ENCODE measurements at places on chromosomes 1 and 21. TPM values are rescaled to one million over a fixed set of nuclear protein-coding genes. Genes with fewer than 3 reads are reported as not detected.

HPDL gene
- 1.5 TPM for total RNA-seq

PFKFB2 gene
- total RNA-seq: 52.6 TPM

FCAMR gene
- not detected for total RNA-seq

RSPO1 gene
- total RNA-seq: 0.52 TPM

BRDT gene
- total RNA-seq: not detected

MRPL55 gene
- total RNA-seq: 43.0 TPM

LRRC53 gene
- not detected for total RNA-seq

OR10K1 gene
- total RNA-seq: not detected

ACOT11 gene
- 8.5 TPM for total RNA-seq

GRCh38 chr1:118084400-118084799 is 100.6 kb downstream of the SPAG17 start:
- no peak overlapping the region for H3K4me3 ChIP-seq
- no peak for DNase-seq
- H3K36me3 ChIP-seq: no peaks in the 10 kb centered on the region
- no peaks in the 10 kb centered on the region for H3K4me1 ChIP-seq
- H3K27ac ChIP-seq: no peak overlapping the region

DNA sequence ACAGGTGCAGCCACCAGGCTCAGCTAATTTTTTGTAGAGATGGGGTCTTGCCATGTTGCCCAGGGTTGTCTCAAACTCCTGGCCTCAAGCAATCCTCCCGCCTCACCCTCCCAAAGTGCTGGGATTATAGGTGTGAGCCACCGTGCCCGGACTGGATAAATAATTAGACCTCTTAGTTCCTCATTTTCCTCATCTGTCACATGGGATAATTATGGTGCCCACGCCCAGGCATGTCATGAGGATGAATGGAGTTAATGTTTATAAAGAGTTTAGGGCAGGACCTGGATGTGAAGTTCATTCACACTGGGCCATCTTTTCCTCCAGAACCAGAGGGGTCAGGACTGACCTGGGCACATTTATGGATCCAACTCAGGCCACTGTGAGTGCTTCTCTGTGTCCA is 23.7 kb downstream of the PADI3 start:
- H3K4me1 ChIP-seq: no peaks in the 10 kb centered on the region
- H3K27me3 ChIP-seq: no peaks in the 10 kb centered on the region
- H3K4me3 ChIP-seq: no peak overlapping the region
- no peak for DNase-seq

DNA sequence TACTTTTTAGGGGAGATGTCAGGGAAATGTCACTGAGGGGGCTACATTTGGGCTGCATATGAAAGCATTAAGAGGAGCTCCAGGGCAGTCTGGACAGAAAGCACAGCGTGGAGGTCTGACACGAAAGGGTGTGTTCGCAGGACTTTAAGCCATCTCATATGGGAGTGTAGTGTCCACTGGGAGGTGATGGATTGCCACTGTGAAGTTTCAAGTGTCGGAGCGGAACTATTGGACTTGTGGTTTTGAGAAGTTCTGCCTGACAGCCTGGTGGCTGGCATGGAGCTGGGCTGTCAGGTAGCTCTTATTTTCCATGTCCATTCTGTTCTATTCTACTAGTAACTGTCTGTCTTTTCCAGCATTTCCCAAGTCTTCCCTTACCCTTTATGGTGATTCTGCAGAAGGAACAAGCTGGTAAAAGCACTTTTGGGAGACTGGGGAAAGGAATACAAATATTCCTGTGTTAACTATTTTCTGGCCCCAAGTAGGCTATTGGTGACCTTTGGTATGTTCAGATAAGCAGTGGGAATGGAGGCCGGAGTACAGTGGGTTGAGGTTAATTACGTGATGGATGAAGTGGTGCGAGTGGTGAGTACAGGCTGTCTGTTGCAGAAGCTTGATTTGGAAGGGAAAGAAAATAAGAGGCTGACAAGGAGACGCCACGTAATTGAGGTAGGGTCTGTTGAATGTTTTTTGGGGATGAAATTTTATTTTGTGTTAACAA is 19.3 kb downstream of the B3GALT5 start:
- no peak overlapping the region for H3K27ac ChIP-seq
- no peak for DNase-seq
- no peaks in the 10 kb centered on the region for H3K4me1 ChIP-seq
- no peak overlapping the region for H3K4me3 ChIP-seq
- H3K27me3 ChIP-seq: no peaks in the 10 kb centered on the region

GRCh38 chr1:20716232-20716631 is 1.6 kb downstream of the KIF17 start:
- no peak overlapping the region for H3K4me3 ChIP-seq
- H3K36me3 ChIP-seq: no peaks in the 10 kb centered on the region
- H3K27ac ChIP-seq: no peak overlapping the region
- peaks cover 58% of the 10 kb centered on the region for H3K27me3 ChIP-seq
- H3K4me1 ChIP-seq: no peaks in the 10 kb centered on the region

- no peaks in the 10 kb centered on the region for H3K4me1 ChIP-seq
- H3K27ac ChIP-seq: no peak overlapping the region
- no peak for DNase-seq
- no peak overlapping the region for H3K4me3 ChIP-seq
- H3K27me3 ChIP-seq: peaks cover 73% of the 10 kb centered on the region
Observed at GRCh38 chr1:21633141-21633755, 35.9 kb downstream of the RAP1GAP start.

GRCh38 chr1:165988817-165989216 is 161.4 kb downstream of the UCK2 start:
- H3K4me1 ChIP-seq: no peaks in the 10 kb centered on the region
- H3K27me3 ChIP-seq: no peaks in the 10 kb centered on the region
- no peaks in the 10 kb centered on the region for H3K36me3 ChIP-seq
- no peak overlapping the region for H3K27ac ChIP-seq

GRCh38 chr1:6301526-6301925 is 40.6 kb upstream of the GPR153 start:
- H3K27ac ChIP-seq: no peak overlapping the region
- no peaks in the 10 kb centered on the region for H3K36me3 ChIP-seq
- no peaks in the 10 kb centered on the region for H3K27me3 ChIP-seq
- H3K4me3 ChIP-seq: no peak overlapping the region

GRCh38 chr1:164760569-164760968 is 201.6 kb downstream of the PBX1 start:
- no peak overlapping the region for H3K4me3 ChIP-seq
- H3K36me3 ChIP-seq: no peaks in the 10 kb centered on the region
- DNase-seq: no peak
- no peaks in the 10 kb centered on the region for H3K27me3 ChIP-seq
- no peak overlapping the region for H3K27ac ChIP-seq

DNA sequence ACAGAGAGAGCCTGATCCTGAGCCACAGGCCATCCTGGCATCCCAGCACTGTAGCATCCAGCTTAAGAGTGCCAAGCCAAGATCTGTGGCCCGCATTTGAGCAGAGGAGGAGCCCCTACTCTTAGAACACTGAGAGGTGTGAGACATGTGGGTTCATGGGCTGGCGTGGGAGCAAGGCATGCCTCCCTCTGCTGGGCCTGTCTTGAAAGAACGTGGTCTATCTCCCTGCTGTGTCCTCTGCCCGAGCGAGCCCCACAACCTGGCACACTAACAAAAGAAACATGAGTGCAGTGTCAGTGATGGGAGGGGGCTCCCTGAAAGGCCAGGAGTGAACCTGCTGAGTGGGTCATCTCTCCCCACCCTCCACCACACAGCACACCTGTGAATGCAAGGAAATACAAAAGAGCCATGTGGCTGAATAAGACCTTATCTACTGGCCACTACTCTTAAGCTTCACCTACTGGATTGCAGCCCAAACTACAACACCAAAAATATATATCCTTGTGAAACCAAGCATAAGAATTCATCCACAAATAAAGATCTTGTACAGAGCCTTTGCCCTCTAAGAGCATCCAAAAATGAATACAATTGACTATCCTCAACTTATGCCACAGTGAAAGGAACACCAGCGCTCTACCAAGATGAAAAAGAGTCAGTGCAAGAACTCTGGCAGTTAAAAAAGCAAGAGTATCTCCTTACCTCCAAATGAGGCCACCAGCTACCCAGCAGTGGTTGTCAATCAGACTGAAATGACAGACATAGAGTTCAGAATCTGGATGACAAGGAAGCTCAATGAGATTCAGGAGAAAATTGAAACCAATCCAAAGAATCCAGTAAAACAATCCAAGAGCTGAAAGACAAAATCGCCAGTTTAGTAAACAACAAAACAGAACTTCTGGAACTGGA is 259.4 kb upstream of the DAB1 start:
- no peak overlapping the region for H3K4me3 ChIP-seq
- no peak overlapping the region for H3K27ac ChIP-seq
- no peaks in the 10 kb centered on the region for H3K4me1 ChIP-seq
- no peaks in the 10 kb centered on the region for H3K36me3 ChIP-seq
- H3K27me3 ChIP-seq: no peaks in the 10 kb centered on the region

DNA sequence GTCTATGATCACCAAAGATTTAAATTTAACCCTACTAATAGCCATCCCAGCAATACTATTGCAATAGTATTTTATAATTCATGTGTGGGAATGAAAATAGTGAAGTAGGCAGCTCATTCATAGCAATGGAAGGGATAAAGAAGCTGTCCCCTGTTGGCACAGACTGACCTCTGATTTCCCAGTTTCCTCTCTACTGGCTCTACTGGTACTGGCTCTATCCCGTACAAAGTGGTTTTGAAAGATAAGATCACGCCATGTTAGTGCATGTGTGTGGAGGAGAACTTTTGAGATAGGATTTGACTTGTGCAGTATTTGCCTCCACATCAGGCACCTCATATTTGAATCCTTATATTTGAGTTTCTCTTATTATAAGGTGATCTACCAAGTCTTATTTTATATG is 227.3 kb upstream of the ADGRL2 start:
- no peak overlapping the region for H3K4me3 ChIP-seq
- H3K27me3 ChIP-seq: no peaks in the 10 kb centered on the region

- peaks cover 5% of the 10 kb centered on the region for H3K36me3 ChIP-seq
- no peak overlapping the region for H3K27ac ChIP-seq
- DNase-seq: no peak
- no peak overlapping the region for H3K4me3 ChIP-seq
- H3K27me3 ChIP-seq: no peaks in the 10 kb centered on the region
Observed at GRCh38 chr21:38813547-38813946, 7.8 kb downstream of the ETS2 start.

- peaks cover 66% of the 10 kb centered on the region for H3K36me3 ChIP-seq
- no peak overlapping the region for H3K27ac ChIP-seq
- no peaks in the 10 kb centered on the region for H3K4me1 ChIP-seq
- no peaks in the 10 kb centered on the region for H3K27me3 ChIP-seq
Observed at GRCh38 chr1:5907386-5907785, 84.8 kb downstream of the NPHP4 start.

DNA sequence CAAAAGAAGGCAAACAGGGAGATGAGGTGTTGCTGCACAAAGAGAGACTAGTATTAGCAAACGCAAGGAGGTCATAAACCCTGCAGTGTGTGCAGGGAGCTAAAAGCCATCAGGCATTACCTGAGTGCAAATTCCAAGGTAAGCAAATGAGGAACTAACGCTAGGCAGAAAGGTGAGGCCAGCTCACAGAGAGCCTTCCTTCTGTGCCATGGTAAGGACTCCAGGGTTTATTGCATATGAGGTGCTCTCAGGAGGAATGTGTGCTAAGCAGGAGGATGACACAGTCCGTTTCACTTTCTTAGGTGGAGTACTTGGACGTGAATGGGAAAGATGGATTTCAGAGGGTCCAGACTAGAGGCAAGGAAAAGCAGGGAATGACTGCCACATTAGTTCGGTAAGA is 44.6 kb upstream of the MYBPHL start:
- DNase-seq: no peak
- H3K4me3 ChIP-seq: no peak overlapping the region
- no peaks in the 10 kb centered on the region for H3K27me3 ChIP-seq
- no peaks in the 10 kb centered on the region for H3K36me3 ChIP-seq
- H3K4me1 ChIP-seq: no peaks in the 10 kb centered on the region

DNA sequence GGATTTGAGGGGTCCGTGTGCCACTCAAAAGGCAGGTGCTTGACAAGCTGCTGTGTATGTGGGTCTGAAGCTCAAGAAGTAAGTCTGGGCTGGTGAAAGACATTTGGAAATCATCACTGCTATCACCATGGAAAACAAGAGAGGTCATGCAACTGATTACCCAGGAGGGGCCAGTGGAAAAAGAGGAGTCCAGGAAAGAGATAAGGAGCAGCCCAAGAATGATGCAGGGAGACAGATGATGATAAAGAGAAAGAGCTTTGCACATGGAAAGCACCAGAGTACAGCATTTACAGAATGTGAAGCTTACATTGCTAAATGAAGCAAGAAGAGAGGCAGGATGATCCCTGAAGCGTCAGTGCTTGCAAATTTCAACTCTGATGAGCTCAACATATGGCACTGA is 203.2 kb downstream of the SETD4 start:
- no peaks in the 10 kb centered on the region for H3K36me3 ChIP-seq
- DNase-seq: no peak
- H3K27ac ChIP-seq: no peak overlapping the region

- H3K4me1 ChIP-seq: no peaks in the 10 kb centered on the region
- H3K27ac ChIP-seq: no peak overlapping the region
- H3K27me3 ChIP-seq: no peaks in the 10 kb centered on the region
- no peaks in the 10 kb centered on the region for H3K36me3 ChIP-seq
Observed at GRCh38 chr1:68819190-68819829, 322.4 kb upstream of the DEPDC1 start.

DNA sequence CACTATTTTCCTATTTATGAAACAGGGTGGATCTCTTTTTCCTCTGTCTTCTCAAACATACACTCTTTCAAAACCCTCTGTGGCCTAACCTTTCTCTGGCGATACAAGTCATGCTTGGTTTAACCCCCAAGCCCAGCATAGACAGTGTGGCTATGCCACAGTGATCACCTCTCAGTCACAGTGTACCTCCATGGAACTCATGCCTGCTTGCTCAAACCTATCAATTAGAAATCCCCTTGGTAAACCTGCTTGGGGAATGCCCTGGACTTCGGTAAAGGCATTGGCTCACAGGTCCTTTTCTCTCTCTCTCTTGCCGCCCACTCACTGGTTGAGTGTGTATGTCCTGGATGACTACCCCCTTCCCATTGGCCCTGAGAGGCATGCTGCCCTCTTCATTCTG is 147.5 kb downstream of the CYYR1 start:
- H3K4me3 ChIP-seq: no peak overlapping the region
- H3K4me1 ChIP-seq: no peaks in the 10 kb centered on the region
- DNase-seq: no peak
- H3K27ac ChIP-seq: no peak overlapping the region
- no peaks in the 10 kb centered on the region for H3K27me3 ChIP-seq

DNA sequence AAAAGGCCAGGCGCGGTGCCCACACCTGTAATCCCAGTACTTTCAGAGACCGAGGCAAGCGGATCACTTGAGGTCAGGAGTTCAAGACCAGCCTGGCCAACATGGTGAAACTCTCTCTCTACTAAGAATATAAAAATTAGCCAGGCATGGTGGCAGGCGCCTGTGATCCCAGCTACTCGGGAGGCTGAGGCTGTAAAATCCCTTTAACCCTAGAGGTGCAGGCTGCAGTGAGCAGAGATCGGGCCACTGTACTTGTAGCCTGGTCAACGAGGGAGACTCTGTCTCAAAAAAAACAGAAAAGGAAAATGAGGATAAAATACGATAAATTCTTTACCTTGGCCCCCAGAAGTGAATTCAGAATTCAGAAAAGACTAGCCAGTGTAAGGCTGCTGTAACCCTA is 1.6 kb downstream of the TMEM50B start:
- peak overlapping the region; percentile 98 for H3K27ac ChIP-seq
- peaks cover 31% of the 10 kb centered on the region for H3K4me1 ChIP-seq
- H3K4me3 ChIP-seq: peak overlapping the region; percentile 90
- H3K36me3 ChIP-seq: no peaks in the 10 kb centered on the region
- H3K27me3 ChIP-seq: no peaks in the 10 kb centered on the region
- DNase-seq: no peak

GRCh38 chr1:42866549-42866948 is 20.1 kb downstream of the ZNF691 start:
- H3K4me3 ChIP-seq: no peak overlapping the region
- H3K27ac ChIP-seq: no peak overlapping the region
- H3K36me3 ChIP-seq: no peaks in the 10 kb centered on the region
- no peaks in the 10 kb centered on the region for H3K27me3 ChIP-seq
- no peaks in the 10 kb centered on the region for H3K4me1 ChIP-seq
- DNase-seq: no peak

All from left lung (tissue), 14 donors.